ENCODE measurements at places on chromosomes 2 and 18.

- DNase-seq = no peak
Measured at GRCh38 chr2:166485558-166486178, 8.4 kb downstream of the SCN7A start.

DNA sequence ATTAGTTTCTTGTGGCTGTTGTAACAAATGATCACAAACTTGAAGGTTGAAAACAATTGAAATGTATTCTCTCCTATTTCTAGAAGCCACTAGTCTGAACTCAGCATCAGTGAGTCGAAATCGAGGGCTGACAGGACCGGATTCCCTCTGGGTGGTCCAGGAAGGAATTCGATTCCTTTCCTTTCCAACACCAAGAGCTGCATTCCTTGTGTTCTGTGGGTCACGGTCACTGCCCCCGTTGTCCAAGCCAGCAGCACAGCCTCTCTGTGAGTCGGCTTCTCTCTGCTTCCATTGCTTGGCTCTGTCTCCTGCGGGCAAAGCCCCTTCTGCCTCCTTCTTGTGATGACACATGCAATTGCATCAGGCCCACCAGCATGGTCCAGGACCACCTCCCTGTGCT is 67.3 kb downstream of the SMIM21 start:
- no peak for DNase-seq

GRCh38 chr2:162688403-162688802 is 150.2 kb downstream of the KCNH7 start:
- DNase-seq = no peak

GRCh38 chr18:48852292-48852691 is 98.5 kb downstream of the SMAD7 start:
- no peak for DNase-seq

DNA sequence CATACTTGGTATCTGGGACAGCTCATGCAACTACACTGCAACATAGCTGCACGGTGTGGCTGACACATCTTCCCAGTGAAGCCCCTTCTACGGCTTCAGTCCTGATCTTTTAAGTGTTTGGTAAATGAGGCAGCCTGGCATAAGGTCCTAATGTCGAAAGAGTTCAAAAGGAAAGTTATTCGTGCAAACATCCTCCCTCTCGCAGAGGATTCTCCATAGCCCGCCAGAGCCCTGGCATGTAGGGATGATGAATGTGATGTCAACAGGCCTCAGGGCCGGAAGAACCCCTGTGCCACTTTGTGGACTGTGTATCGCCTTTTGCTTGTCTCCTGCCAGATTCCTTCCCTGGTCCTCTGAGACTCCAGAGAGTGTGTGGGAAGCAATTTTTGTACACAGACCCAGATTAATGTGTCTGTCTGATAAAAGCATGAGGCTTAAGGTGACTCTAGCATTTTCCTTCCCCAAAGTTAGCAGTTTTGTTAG is 88.5 kb downstream of the SOCS6 start:
- DNase-seq = no peak

DNA sequence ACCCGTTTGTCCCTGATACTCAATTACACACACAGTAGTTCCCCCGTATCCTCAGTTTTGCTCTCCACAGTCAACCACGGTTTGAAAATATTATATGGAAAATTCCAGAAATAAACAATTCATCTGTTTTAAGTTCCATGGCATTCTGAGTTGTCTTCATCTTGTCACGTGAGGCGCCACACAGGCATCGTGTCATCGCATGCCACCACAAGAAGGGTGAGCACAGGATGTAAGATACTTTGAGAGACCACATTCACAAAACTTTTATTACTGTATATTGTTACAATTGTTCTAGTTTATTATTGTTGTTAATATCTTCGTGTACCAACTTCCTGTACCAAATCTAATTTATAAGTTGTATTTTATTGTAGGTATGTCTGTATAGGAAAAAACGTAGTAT is 17.7 kb downstream of the ADNP2 start:
- DNase-seq = no peak

GRCh38 chr18:13141209-13141608 is 77.4 kb upstream of the LDLRAD4 start:
- no peak for DNase-seq

GRCh38 chr2:9249020-9249800 is 42.6 kb downstream of the ASAP2 start:
- DNase-seq = no peak

GRCh38 chr2:113776949-113777348 is 20.5 kb upstream of the SLC35F5 start:
- no peak for DNase-seq

GRCh38 chr18:61360404-61361383 is 27.5 kb downstream of the CDH20 start:
- DNase-seq = no peak

GRCh38 chr18:27213123-27213717 is 28.1 kb upstream of the CHST9 start:
- no peak for DNase-seq

DNA sequence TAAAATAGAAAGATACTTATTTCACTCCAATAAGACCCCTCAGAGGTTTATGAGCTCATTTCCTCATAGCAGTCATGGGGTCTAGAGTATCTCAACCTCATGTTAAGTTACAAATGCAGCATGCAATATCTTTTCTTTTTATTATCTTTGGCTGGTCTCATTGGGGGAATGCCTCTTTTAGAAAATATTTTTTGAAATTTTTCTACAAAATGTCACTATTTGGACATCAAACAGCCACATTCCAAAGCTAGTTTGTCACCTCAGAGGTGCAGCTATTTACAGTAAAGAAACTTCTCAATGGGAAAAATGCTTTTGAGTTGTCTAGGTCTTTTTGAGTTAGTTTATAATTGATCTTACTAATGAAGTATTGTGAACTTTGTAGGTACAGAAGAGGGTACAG is 370.7 kb upstream of the LRATD1 start:
- no peak for DNase-seq

- DNase-seq = no peak
Measured at GRCh38 chr2:172447811-172448493, 20.6 kb downstream of the ITGA6 start.

DNA sequence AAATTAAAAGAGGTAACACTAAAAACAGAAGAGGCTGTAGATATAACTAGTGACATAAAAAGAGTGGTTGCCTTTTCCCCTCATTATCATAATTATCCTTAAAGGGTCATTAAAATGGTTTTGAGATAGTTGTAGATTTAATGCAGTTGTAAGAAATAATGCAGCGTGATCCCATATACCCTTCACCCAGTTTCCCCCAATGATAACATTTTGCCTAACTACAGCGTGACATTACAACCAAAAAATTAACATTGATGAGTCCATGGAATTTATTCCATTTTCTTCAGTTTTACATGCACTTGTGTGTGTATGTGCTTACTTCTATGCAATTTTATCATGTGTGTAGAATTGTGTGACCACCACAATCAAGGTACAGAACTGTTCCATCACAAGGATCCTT is 13.2 kb upstream of the RMND5A start:
- no peak for DNase-seq

GRCh38 chr2:178295115-178295514 is 100.8 kb downstream of the OSBPL6 start:
- DNase-seq = no peak

DNA sequence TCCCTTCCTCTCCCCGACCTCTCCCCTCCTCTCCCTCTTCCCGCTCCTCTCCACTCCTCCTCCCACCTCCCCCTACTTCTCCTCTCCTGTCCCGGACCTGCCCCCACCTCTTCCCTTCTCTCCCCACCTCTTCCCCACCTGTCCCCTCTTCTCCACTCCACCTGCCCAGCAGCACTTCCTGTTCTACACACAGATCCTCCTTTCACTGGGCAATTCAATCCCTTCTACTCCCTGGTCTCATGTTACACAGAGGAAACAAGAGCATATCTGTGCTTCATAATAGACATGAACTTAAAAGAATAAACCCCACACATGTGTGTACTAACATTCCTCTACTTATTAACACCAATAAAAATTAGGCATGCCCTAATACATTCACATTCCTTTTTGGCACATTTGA is 34.8 kb downstream of the TIMM21 start:
- no peak for DNase-seq

DNA sequence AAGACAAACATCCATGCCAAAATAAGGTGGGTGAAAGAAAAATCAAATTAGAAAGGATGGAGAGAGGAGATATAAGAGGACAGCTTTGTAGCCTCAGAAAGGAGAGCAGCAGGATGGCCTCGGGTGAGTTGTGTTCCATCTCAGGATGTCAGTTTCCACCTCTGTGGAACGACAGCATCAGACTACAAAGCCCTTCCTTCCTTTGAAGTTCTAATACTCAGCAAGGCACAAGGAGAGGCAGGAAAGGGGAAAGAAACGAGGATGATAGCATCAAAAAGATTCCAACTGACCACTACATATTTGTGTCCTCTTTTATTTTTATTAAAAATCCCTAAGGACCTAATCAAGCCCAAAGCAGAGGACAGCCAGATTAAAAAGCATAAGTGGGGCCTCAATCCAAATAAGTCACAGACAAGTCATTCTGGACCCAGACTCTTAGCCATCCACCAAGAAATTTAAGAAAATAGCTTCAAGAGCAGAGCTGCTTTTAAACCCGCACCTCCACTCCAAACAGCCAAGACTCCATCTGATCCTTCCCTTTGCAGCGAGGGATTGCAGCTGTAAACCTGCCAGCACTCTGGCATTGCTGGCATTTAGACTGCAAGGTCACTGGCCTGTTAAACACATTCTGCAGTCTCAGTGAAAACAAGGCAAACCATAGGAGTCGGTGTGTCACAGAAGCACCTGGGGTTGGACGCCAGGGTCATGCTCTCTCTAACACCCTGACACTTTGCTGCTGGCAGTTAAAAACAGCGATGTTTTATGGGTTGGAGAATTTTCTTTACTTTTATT is 314.5 kb upstream of the CHAC2 start:
- no peak for DNase-seq

DNA sequence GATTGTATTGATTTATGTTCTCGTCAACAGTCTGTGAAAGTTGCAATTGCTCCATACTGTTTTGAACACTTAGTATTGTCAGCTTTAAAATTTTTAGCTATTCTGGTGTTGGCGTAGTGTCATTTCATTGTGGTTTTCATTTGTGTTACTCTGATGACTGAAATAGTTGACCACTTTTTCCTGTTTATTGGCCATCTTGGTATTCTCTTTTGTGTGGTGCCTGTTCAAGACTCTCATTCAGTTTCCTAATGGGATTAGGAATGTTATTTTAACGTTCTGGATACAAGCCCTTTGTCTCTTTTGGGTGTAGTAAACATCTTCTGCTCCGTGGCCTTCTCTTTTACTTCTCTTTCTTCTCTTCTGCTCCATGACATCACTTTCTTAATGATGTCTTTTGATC is 82.7 kb upstream of the SMAD2 start:
- DNase-seq = no peak

GRCh38 chr2:162011706-162012564 is 62.1 kb downstream of the DPP4 start:
- no peak for DNase-seq

GRCh38 chr2:55439101-55439397 is 19.4 kb upstream of the CCDC88A start:
- DNase-seq = no peak

DNA sequence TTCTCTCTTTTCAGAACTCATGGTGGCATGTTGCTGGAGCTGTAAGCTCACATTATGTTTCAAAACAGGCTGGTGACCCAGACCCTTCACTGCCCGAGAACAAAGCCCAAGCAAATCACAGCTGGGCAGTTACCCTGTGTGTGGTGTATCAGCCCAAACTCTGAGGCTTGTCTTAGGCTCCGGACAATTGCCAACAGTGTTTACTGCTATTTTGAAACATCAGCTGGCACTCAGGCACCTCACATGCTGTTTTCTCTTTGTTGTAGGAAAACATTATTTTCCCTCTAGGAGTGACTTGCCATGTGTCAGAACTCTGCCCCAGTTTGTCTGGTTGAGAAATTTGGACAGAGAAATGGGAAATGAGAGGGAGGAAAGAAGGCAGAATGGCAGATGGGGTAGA is 237.6 kb upstream of the APCDD1 start:
- no peak for DNase-seq

- no peak for DNase-seq
Measured at GRCh38 chr2:40240070-40240469, 211.8 kb downstream of the SLC8A1 start.

GRCh38 chr2:54382601-54383000 is 73.5 kb upstream of the SPTBN1 start:
- no peak for DNase-seq

GRCh38 chr18:32966141-32966540 is 193.3 kb upstream of the KLHL14 start:
- DNase-seq = no peak

- DNase-seq = no peak
Measured at GRCh38 chr2:28475088-28475595, 20.7 kb upstream of the PLB1 start.

GRCh38 chr18:63368611-63369010 is 1.6 kb upstream of the KDSR start:
- no peak for DNase-seq
